ENCODE measurements at places on chromosomes 5 and 9.

- DNase-seq, result no peak
Measured at GRCh38 chr5:120091376-120091948, 372.6 kb upstream of the PRR16 start.

DNA sequence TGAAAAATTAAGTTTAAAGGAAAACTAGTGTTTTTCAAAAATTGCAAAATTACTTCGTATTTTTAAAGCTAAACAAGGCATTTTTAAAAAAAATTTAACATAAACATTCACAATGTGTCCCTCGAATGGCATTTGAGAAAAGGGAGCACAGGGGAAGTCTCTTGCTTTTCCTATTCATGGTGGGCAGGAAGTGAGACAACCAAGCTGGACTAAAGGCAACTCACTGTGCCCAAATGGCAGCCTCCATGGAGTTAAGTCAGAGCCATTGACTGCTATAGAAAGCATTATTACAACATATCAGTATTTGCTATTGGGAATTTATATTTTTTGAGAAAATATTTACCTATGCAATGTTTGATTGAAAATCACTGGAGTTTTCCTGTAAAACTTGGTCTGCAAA is 8.3 kb downstream of the HNRNPH1 start:
- no peak for DNase-seq

- DNase-seq, result no peak
Measured at GRCh38 chr5:14240359-14240758, 97.2 kb downstream of the TRIO start.

- no peak for DNase-seq
Measured at GRCh38 chr9:20297646-20298084, 324.6 kb downstream of the MLLT3 start.

- no peak for DNase-seq
Measured at GRCh38 chr5:4984461-4984860, 155.7 kb upstream of the ADAMTS16 start.

GRCh38 chr9:138122676-138123075 is 245.1 kb downstream of the CACNA1B start:
- DNase-seq, result no peak

GRCh38 chr9:35696520-35697215 is 6.9 kb upstream of the TPM2 start:
- DNase-seq, result no peak

DNA sequence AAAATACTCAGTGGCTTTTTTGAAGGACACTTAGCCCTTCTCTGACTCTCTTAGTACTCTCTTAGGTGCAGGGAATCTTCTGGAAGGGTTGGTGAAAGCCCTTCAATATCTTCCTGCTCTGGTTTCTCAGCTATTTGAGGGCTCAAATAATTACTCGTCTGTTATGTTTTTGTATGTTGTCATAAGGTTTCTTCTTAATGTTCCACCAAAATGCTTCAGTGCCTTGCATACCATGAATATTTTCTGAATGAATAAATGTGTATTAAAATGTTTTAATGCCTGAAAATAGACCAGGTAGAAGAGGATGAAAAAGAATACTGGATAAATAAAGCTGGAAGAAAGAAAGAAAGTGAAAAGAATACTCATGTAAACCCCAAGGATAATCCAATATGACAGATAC is 124.3 kb downstream of the STK32A start:
- DNase-seq, result no peak

DNA sequence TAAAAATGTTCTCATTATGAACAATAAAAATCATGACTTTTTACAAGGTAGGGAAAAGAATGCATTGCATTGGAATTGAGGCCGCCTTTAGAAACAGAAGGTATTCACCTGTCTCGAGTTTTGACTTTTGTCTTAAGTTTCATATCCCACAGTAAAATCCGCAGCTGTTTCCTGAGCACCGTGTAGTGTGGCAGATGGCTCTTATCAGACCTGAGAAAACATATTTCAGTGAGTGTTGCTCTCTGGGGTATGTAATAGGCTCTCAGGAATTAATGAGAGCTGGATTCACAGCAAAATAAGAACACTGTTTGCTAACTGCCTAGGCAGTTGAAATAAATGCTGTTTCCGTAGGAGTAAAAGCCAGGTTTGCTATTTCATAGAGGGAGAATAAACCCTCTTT is 221.4 kb downstream of the CFAP90 start:
- DNase-seq, result no peak

Measured in stimulated activated CD8-positive, alpha-beta memory T cell treated with anti-CD3 and anti-CD28 coated beads, Interleukin-15, amount 100 ng/mL, for 24 hours (primary cell).